ENCODE measurements at places on chromosomes 4 and X.

GRCh38 chrX:101377547-101377946 lies 8.4 kb downstream of the BTK start:
- no peak for DNase-seq

DNA sequence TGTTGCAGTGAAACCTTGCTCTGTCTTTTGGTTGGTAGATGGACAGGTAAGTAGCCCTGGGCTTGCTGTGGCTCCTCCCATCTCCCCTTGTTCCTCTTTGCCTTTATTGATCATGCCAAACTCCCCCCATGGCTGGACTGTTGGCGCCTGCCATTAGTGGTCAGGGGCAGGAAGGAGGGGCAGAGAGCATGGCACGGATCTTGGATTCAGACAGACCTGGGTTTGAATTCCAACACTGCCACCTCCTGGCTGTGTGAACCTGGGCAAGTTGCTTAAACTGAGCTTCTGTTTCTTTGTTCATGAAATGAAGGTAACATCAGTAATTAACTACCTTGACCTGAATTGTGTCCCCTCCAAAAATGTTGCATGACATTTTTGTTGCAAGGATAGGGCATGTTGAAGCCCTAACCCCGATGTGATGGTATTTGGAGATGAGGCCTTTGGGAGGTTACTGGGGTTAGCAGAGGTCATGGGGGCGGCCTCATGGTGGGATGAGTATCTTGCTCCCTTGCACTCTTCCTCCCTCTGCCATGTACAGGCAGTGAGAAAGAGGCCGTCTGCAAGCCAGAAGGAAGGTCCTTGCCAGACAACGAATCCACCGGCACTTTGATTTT lies 6.0 kb downstream of the SLC2A9 start:
- DNase-seq = no peak

DNA sequence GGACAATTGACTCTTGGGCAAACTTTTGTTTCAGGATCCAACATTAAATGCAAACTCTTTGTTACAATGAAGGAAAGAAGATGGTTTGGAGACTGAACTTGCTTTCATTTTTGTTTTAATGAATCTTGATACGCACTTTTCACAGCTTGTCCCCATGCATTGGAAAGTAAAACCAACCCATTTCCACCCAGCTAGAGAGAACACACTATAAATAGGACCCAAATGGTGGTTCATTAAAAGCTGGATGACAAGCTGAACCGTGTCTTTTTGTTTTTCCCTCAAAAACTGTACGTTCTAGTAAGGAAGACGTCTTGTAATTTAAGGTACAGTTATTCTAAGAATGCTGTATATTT lies 95.3 kb upstream of the EGFL6 start:
- DNase-seq = no peak

- no peak for DNase-seq
These were observed 568.1 kb upstream of the DIPK2B start for GRCh38 chrX:45768666-45769236.

DNA sequence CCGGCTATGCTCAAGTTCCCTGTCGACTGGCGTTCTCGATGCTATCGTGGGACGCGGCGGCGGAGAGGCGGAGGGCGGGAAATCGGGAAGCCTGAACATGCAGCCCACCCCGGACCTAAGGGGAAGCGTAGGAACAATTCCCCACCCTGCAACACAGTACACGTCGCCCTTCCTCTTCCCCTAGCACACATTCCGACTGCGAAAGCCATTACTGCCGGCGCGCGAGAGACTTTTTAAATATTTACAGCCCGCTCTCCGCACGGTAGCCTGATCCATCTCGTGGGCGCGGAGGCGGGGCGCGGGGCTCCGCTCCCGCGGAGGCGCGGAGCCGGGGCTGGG lies 48.1 kb upstream of the BCOR start:
- no peak for DNase-seq

- no peak for DNase-seq
These were observed 414.1 kb downstream of the CENPC start for GRCh38 chr4:67131224-67131623.

- DNase-seq = no peak
These were observed 358.7 kb upstream of the CTSO start for GRCh38 chr4:156312261-156312847.

DNA sequence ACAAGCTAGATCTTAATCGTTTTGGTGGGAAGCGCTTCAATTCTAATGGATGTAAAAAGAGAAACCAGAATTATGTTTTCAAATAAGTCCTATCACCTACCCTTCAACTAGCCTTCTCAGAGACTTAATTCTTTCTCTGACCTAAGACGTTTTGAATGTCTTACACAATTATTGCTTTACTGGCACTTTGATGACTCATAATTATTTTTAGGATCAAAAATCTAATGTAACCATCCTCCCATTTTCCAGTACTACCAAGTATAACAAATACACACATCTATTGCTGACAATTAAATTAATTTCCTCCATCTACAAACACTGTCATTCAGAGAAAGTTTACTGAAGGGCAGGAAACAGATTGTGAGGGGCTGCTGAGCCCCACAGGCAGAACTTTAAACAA lies 108.6 kb downstream of the PPP3CA start:
- no peak for DNase-seq

GRCh38 chr4:163414275-163414674 lies 59.3 kb downstream of the TKTL2 start:
- no peak for DNase-seq

DNA sequence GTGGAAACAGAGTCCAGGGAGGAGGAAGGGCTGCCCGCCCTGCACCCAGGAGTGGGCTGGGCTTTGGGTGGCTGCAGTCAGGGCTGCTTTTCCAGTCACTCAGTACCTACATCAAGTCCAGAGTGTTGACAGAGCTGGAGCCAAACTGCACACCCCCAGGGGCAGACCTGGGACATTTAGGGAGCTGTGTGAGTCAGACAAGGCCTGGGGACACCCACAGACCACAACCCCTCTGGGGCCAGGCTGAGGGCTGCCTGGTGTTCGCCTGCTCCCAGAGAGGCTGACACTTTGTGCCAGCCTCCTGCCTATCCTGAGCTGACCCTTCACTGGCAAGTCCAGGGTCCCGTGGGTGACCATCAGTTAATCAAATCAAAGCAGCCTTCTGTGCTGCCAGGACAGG lies 240.0 kb downstream of the BCOR start:
- no peak for DNase-seq

- no peak for DNase-seq
These were observed 318.8 kb downstream of the ZNF674 start for GRCh38 chrX:46226422-46226821.

GRCh38 chr4:137754652-137755471 lies 222.6 kb upstream of the PCDH18 start:
- DNase-seq = no peak

- DNase-seq = no peak
These were observed 193.7 kb downstream of the MAGEB5 start for GRCh38 chrX:26409636-26410035.

GRCh38 chr4:47913861-47914219 lies 543 bp downstream of the NFXL1 start:
- peak; percentile 5 for DNase-seq

DNA sequence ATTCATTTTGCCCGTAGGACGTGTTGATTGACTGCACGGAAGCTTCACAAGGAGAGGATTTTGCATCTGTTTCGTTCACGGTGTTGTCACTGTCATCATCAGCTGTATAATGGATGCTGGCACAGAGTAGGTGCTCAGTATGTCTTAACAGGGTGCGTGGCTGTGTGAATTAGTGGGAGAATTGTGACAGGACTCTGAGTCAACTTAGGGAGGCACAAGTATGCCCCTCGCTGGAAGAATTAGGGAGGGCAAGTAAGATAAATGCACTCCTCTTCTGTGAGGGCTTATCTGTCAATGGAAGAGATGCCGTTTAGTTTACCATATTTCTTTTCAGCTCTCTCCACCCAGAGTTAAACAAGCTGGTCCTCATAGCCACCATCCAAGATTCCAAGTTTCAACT lies 107.2 kb downstream of the TRIML1 start:
- DNase-seq = no peak

- no peak for DNase-seq
These were observed 65.7 kb upstream of the WDR17 start for GRCh38 chr4:175999944-176000343.

GRCh38 chr4:16289897-16290554 lies 63.8 kb upstream of the TAPT1 start:
- DNase-seq = no peak

DNA sequence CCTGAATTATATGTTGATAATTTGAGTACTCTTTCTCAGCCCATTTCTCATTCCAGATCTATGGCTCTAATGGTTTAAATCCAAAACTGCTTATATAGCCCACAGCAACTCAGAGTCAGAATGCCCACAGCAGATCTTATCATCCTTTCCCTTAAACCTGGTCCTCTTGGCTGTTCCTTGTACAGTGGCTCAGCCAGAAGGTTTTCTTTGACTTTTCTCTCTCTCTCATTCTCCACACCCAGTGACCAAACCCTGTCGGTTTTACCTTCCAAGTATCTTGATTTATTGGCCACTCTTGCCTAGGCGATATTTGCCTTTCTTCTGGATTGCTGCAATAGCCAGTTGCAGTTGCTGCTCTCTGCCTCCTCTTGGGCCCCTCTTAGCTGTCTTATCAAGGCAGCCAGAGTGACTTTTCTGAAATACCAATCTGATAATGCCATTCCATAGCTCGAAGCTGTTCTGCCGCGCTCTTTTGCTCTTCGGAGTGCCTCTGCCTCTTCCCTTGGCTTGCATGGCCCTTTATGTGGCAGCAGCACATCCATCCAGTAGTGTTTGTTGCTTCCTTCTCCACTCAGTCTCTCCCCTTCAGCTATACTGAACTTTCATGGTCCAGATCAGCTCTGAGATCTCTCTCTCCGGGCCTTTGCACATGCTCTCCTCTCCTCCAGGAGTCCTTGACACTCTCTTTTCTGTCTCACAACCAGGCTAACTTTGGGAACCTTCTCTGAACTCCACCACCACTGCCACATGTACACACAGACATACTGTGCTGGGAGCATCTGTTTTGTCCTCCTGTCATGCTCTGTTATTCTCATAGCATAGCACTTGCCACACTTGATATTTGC lies 11.8 kb downstream of the GAB1 start:
- DNase-seq = no peak

DNA sequence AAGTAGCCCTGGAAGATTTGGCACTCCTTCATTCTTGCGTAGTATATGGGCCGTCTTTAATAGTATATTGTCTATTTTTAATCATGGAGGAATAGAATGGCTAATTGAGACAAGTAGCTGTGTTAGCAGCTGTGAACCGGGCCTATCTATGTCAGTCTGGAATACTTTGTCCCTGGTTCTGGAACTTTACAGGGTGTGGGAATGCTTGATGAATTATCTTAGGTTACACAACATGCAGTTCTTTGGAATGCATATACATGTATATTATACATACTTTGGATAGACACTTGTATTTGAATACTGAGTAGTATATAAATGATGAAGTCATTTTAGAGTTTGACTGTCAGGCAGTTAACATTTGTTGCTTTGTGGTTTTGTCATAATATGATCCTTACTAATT lies 37.4 kb downstream of the PDLIM5 start:
- DNase-seq = no peak

DNA sequence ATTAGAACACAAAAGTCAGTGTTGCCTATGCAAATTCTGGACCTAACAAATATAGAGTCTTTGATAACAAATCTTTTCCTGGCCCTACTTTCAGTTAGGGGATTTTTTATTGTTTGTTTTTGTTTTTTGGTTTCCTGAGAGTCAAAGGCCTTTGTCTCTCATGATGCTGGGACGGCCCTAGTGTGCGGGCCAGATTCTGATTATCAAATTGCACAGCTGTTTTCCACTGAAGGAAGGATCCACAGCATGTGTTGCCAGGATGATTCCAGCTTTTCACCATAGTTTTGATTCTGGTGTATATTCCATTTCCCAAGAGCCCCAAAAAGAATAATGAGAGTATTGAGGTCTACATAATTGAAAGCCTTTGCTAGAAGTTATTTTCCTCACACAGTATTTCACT lies 248.2 kb downstream of the CAMK2D start:
- no peak for DNase-seq

GRCh38 chrX:21656587-21657317 lies 1.4 kb downstream of the KLHL34 start:
- no peak for DNase-seq

DNA sequence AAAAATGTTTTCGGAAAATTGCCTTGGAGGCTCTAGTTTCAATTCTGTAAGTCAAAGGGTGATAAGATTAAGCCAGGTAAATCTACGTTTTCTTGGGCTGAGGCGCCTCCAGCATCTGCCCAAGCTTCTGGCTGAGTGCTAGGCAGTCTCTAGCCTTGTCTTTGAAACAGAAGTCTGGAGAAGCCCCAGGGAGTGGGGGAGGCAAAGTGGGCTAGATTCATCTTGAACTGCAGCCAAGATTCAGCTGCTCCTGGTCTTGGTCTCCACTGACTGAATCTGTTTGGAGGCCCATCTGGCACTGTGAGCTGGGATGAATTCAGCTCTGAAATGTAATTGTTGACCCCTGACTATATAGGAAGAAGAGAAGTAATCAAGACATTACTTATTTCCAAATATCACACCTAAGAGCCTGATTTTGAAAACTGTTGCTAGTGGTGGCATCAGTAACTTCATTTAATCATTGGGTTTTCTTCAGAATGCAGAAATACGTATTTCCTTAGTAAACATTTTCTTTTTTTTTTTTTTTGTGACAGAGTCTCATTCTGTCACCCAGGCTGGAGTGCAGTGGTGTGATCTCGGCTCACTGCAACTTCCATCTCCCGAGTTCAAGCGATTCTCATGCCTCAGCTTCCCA lies 187.3 kb upstream of the LEF1 start:
- no peak for DNase-seq

- no peak for DNase-seq
These were observed 9.9 kb downstream of the CENPVL3 start for GRCh38 chrX:51608766-51609165.

DNA sequence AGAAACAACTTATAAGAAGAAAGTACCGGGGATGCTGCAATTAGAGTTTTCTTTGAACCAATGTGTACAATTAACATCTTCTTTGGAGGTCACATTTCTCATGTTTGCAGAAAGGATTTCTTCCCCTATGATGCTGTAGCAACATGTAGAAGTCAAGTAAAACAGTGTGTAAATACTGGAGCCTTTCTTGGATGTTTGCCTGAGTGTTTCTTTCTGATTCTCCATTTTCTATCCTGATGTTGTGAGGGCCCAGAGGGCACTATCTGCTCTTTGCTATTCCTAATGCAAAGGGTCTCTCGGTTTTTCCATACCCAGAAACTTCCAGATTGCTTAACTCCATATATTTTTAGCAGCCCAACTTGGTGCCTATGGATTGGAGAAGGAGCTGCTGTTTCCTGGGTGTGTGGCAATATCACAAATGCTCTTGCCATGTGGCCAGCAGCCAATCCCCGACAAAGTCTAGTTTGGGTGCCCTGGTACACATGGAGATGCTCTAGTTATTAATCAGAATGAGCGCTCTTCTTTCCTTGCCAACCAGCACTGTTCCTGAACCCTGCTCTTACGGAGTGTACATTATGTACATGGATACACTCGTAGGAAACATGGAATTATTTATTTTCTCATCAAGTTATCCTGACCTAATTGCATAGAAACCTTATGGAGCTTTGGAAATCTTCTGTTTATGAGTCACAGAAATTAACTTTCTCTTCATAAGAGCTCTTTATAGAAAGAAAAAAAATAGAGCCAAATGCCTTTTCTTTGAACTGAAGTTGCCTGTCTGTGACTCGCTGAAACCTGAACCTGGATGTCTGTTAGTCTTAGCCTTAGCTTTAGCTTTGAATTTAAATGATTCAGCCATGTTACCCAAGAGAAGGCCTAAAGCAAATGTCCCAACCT lies 67.0 kb upstream of the GPC4 start:
- no peak for DNase-seq

GRCh38 chr4:82611527-82611926 lies 49.7 kb upstream of the TMEM150C start:
- no peak for DNase-seq
